Posterior cingulate gyrus (tissue), 11 donors: ENCODE measurements at places on chromosomes 12 and 14.
A peak's percentile ranks its signal among the peaks of the same experiment; 100 is the strongest.

GRCh38 chr14:34797747-34798583 is 77.2 kb downstream of the BAZ1A start:
- no peak for DNase-seq

DNA sequence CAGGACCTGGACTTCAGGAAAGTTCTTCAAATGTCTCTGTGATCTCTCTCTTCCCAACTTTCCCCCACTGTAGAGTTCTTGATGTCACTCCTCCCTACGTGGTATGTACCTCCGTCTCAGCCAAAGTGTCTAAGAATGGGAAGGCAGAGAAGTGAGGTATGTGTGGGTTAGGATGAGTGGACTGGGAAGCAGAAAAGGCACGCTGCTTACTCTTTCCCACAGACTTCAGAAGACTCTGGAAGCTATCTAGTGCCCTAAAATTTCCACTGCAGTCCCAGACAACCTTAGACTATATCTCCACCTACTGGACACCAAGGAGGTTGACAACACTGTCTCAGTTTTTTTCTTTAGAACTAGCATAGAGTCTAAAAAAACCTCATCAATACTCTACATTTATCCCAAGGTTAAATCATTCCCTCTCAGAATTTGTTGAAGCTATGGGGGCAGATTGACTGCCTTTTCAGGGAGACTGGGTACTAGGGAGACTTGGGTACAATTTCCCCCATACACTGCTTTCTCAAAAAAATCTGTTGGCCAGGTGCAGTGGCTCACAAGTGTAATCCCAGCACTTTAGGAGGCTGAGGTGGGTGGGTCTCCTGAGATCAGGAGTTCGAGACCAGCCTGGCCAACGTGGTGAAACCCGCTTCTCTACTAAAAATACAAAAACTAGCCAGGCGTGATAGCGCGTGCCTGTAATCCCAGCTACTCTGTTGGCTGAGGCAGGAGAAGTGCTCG is 20.6 kb upstream of the ITGA5 start:
- DNase-seq = no peak

DNA sequence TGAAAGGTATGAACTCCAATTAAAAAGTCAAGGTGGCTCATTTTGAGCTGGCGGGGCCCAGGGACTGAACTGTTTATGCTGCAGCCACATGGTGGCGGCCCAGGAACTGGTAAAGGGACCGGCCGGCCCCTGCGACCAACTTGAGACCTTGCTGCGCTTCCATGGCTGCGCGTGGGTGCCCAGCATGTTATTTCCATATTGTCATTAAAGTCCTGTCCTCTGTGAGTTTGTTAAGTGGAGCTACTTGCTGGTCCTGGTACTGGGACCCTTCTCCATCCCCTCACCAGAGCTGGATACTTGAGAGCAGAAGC is 62.3 kb downstream of the BEGAIN start:
- peak; percentile 6 for DNase-seq

GRCh38 chr14:54622192-54622958 is 55.4 kb downstream of the SAMD4A start:
- no peak for DNase-seq

DNA sequence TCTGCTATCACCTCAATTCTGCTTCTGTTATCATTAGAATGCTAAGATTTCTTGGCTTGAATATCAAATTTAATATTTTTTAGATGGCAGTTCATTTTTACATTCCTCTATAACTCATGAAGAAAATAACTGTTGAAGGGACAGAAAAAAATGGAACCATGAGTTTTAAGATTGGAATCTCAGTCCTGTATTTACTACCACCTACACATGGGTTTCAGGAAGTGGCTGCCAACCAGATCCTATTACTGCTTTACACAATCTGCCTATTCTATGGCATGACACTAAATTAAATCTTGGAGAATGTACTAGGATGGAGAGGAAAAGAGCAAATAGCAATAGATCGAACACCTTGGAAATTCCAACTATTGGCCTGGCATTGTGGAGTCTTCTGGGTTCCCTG is 140.8 kb downstream of the DUSP6 start:
- DNase-seq = no peak

DNA sequence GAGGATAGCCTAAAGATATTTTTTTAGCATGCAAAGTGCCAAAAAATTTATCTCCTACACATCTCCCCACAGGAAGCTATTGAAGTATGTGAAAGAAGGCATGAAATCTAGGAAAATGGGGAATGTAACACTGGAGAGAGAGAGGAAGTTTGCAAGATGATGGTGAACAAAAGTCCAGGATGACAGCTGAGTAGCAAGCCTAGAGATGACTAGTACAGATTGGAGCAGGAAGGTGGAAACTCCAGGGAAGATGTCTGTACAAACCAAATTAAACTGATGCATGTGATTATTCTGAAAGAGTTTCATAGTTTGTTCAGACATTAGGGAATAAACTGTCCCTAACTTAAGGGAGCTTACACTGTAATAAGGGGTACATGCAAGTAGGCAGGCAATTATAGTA is 99.3 kb downstream of the RAD51B start:
- no peak for DNase-seq

- peak; percentile 87 for DNase-seq
Measured at GRCh38 chr14:24135834-24136683, at the start of gene PSME1. PSME1 (plus strand) TSS chr14:24136194; CDS start chr14:24136263, 69 bp downstream.

- no peak for DNase-seq
Measured at GRCh38 chr14:92922155-92922735, 705 bp upstream of the CHGA start.
